ENCODE measurements at places on chromosomes 1 and 21.

GRCh38 chr1:149927056-149927562 is 494 bp downstream of the SF3B4 start:
- no peak for DNase-seq

DNA sequence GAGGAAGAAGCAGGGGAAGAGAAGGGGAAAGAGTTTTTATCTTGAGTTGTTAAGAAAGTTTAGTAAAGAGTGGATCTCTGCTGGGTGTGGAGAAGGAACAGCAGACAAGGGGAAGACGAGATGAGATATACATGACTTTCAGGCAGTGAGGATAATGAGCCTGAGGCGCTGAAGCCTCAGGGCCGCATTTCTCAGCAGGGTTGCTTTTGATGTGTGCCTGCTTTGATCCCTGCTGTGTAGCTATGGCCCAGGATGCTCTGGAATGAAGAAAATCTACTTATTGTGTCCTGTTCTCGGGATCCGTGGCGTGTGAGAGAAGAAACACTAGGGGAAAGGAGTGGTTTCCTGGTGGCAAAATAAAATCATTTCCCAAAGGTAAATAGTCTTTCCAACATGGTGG is 15.1 kb upstream of the RPE65 start:
- DNase-seq = no peak

- DNase-seq = no peak
Observed at GRCh38 chr1:20164694-20165202, 21.1 kb upstream of the UBXN10 start.

- DNase-seq = no peak
Observed at GRCh38 chr1:8201331-8201861, 116.5 kb upstream of the SLC45A1 start.

- no peak for DNase-seq
Observed at GRCh38 chr1:204084247-204084772, 11.4 kb downstream of the SOX13 start.

DNA sequence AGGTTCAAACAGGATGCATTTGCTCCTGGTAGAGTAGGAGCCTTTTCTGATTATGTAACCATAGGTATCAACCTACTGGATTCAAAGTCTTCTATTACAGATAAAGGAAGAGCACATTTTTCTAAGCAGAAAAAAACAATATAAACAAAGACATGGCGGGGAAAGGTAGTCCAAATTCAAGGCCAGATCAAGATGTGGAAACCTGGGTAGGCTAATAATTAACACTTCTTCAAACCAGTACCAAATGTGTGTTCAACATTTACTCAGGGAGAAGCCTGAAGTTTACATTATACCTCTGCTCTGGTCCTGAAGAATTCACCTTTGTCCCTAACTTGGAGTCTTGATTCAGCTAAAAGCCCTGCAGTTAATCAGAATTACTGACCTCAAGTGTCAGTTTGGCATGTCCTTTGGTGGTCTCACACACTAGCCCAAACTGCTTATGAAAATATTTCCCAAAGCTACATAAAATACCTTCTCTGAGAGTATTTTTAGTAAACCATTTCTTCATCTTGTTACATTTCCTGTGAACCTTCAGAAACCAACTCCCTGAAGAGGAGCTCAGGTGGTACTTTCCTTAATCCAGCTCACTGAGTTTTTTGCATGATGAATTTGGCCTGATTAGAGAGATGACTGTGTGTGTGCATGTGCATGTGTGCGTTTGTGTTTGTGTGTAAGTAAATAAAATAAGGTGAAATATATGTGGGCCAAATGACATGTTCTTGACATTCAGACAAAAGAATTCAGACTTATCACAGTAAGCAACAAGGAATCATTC is 70.2 kb downstream of the TOR3A start:
- no peak for DNase-seq

- no peak for DNase-seq
Observed at GRCh38 chr1:177891809-177892208, 78.0 kb downstream of the SEC16B start.

DNA sequence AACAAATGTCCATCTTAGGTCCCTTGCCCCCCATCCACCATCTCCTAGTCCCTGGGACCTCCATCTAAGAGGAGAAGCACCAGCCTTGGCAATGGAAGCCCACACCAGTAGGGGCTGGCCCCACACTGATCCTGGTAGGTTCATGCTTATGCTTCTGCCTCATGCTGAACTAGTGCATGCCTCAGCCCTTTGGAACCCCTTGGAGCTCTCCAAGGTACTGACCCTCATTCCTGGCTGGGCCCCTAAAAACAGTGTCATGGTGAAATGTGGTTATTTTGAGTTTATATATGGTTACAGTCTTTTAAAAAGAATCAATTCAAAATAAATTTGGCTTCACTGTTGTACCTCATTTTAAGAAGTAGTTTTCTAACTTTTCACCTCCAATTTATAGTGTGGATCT is 108.3 kb downstream of the HIVEP3 start:
- DNase-seq = peak; percentile 49

DNA sequence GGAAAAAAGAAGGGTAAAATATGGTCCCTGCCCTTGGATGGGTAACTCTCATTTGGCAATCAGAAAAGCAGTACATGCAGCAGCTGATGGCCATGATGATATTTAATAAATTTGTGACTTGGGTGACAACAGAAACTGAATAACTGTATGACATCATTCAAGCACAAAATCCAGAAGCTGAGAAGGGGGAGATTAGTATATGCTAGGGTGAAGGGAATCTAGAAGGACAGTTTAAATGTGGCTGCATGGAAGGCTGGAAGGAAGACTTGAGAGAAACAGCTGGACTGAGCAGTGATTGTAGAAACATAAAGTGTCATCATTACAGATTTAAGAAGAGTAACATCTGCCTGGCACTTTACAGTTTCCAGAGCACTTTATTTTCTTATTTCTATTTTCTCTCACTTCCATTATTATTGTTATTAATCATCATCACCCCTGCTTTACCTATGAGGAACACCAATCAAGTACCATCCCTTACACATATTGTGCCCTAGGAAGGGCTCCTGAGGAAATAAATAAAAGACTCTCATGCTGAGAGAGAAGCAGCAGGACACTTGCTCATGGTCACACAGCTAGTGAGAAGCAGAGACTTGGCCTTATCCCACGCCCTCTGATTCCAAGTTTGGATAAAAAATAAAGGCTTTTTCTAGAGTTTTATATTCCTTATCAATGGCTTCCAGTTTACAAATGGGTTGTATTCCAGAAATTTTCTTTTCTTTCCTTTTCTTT is 207.2 kb downstream of the PBX1 start:
- no peak for DNase-seq

DNA sequence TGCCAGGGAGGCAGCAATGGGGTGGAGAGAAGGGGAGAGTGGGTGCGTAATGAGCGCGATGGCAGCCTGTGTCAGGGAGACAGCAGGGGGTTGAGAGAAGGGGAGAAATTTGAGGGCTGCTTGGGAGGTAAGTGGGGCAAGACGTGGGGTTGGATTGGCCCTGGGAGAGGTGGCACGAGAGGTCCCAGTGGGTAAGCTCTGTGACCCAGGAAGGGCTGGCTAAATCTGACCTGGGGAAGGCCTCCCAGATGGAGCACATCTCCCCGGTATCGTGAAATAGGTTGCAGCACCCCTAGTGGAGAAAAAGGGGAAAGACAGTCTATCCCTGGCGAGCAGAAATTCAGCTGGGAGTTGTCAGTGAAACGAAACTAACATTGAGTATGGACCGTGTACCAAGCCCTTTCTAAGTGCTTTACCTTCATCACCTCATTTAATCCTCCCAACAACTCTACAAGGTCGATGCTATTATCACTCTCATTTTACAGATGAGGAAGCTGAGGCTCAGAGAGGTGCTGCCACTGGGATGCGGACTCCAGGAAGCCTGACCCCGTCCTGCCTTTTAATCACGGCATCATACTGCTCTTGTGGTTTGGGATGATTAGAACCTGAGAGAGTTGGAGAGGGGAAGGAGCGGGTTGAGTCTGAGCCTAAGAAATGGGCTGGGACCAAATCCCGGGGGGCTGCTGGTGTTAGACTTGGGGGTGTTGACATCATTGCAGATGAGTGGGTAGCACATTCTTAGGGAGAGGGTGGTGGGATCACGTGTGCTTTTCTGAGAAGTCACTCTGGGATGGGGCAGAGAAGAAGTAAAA is 56.6 kb upstream of the RPL11 start:
- peak; percentile 76 for DNase-seq

DNA sequence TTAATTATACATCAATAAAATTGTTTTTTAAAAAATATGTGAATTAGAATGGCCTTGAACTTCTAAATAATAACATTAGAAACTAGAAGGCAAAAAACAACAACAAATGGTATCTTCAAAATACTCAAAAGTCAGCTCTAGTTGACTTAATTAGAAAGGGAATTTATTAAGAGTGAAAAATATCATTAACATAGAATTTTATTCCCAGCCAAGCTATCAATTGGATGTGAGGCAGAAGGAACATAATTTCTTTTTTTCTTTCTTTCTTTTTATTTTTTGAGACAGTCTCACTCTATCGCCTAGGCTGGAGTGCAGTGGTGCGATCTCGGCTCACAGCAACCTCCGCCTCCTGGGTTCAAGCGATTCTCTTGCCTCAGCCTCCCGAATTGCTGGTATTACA is 51.2 kb upstream of the CAPZB start:
- no peak for DNase-seq

GRCh38 chr1:8591569-8591968 is 225.9 kb downstream of the RERE start:
- DNase-seq = no peak

DNA sequence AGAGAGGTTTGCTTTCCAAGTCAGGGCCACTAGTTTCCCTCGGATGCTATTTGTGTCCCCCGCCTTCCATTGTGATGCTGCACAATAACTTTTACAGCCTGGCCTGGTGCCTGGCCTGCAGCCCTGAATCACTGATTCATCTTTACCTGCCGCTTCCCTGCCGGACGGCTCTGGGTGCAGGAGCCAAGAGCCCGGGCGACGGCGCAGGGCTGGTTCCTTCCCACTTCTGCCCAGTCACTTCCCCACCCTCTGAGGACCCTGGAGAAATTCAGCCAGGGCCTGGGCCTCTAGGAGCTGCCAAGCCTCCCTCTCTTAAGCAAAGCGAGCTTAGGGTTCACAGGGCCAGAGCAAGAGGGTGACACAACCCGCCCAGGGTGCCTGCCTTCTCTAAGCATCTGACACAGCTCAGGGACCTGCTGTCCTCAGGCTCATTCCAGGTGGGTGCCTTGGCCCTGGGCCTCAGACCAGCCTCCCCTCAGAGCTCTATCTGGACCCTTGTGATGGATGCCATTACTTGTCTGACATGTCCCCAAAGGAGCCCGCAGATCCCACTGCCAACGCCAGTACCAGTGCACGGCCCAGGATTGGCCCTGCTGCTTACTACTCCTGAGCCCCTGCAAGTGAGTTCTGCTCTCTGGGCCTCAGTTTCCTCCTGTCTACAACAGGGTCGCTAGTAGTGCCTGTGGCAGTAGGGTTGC is 381.0 kb upstream of the VAMP3 start:
- DNase-seq = no peak

DNA sequence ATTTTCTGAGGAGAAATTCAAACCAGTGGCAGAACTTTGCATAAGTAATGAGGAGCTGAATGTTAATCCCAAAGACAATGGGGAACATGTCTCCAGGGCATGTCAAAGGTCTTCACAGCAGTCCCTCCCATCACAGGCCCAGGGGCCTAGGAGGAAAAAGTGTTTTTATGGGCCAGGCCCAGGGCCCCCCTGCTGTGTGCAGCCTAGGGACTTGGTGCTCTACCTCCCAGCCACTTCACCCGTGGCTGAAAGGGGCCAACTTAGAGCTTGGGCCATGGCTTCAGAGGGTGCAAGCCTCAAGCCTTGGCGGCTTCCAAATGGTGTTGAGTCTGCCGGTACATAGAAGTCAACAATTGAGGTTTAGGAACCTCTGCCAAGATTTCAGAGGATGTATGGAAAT is 854.0 kb downstream of the LRRIQ3 start:
- no peak for DNase-seq

DNA sequence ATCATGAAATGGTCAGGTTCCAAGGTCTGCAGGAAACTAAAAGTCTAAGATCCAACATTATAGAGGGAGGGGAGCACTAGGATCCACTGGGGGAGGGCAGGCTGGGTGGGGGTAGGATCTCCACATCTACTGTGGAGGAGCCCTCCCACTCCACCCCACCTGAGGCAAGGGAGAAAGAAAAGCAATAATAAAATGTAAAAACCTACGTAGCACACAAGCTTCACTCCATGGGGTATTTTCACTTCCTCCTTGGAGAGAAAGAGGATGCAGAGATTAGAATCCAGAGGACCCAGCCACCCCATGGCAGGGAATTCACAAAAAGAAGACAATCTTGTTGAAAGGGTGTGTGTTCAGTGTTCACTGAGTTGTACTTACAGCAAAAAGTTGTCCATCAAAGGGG is 14.4 kb downstream of the SPOCD1 start:
- no peak for DNase-seq

GRCh38 chr1:18761948-18762840 is 97.3 kb downstream of the TAS1R2 start:
- DNase-seq = no peak

DNA sequence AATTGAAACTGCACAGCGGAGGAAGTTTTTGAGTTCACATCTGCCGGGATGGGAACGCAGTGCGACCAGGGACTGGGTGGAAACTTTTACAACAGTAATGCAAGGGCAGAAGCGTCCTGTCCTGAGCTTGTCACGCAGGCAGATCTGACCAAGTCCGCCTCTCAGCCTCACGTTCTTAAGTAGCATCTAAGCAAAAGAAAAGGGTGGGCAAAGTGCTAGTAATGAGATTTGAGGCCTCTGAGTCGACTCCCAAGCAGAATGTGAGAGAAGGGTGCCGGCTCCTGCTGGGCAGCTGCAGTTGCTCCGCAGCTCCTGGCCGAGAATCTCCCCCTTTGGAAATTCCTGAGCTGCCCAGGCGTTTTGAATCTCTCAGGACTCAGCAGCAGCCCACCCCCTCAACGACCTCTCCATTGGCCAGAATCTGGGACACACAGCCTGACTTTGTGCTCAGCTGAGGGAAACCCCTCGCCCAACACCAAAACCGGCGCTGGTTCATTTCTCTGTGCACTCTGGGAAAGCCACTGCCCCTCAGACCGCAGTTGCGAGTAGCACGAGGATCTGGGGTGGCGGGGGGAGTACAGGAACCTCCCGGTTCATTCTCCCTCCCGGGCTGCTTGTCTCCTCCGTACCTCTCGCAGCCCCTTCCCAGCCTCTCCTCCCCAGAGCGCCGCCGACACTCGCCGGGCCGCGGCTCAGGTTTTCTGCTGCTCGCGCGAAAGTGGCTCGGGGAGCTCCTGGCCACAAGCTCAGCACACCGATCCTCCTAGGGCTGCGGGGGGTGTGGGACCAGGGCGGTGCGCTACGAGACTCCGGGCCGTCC is 913 bp upstream of the S1PR1 start:
- peak; percentile 61 for DNase-seq

- no peak for DNase-seq
Observed at GRCh38 chr1:11790880-11791715, 14.7 kb downstream of the MTHFR start.

DNA sequence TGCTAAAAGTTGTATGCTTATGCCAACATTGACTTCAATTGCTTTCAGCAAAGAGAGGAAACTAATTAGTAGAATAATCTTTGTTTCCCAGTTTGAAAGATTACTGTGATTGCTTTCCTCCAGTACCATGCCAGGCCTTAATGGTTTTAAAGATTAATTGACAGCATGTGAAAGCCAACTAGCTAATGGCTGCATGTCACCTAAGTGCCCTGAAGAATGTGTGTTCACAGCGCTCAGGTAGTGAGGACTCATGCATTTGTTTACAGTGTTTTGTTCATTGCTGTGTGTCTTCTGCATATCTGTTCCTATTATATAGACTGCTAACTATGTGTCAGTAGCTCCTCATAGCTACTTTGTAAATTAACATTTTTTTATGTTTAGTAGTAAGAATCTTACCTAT is 335.6 kb downstream of the LRRIQ3 start:
- DNase-seq = no peak

Measured in GM20000 (cell line).